Posterior vena cava (tissue), 2 donors: ENCODE measurements at places on chromosomes 11 and 22.

- DNase-seq = no peak
Measured at GRCh38 chr22:18145676-18146388, 4.1 kb upstream of the USP18 start.

DNA sequence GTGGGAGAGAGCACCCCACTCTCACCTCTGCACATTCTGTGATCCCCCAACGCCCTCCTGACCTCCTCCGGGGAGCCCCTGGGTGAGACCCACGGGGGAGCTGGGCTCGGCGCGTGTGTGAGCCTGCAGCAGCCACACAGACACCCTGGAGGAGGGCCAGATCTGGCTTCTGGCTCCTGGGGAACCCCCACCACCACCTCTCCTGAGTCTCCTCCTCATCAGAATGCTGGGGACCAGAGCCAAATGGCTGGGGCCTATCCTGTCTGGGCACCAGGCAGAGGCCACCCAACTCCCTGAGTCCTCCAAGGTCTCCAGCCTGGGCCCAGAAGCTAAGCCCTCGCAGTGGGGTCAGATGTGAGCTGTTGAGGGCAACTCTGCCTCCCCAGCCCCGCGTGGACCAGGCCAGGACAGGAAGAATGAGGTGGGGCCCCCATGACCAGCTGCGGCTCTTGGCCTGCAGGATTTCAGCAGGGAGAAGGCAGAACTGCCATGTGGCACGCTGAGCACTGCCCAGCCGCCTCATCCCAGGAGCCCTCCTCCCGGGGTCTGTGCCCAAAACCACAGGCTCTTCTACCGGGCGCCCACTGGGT, 5.5 kb upstream of the PIM3 start:
- no peak for DNase-seq

DNA sequence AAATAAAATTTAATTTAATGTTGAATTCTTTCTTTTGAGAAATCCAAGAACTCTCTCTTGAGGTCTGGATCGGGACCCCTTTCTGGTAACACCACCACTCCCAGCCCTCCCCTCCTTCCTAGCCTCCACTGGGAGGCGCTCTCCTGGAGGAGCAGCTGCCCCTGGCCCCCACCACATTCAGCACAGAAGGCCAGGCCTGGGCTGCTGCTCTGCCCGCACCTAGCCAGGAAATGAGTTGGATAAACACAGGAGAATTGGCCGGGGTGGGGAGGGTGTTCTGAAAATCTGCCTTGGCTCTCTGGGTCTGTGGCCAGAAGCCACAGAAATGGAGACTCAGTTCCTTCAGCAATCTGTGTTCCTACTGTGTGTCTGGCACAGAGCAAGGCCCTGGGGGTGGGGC, 31.2 kb downstream of the C22orf42 start:
- no peak for DNase-seq

- no peak for DNase-seq
Measured at GRCh38 chr22:28742562-28742962, 723 bp downstream of the HSCB start.

- no peak for DNase-seq
Measured at GRCh38 chr11:115676206-115676605, 172.0 kb upstream of the CADM1 start.

DNA sequence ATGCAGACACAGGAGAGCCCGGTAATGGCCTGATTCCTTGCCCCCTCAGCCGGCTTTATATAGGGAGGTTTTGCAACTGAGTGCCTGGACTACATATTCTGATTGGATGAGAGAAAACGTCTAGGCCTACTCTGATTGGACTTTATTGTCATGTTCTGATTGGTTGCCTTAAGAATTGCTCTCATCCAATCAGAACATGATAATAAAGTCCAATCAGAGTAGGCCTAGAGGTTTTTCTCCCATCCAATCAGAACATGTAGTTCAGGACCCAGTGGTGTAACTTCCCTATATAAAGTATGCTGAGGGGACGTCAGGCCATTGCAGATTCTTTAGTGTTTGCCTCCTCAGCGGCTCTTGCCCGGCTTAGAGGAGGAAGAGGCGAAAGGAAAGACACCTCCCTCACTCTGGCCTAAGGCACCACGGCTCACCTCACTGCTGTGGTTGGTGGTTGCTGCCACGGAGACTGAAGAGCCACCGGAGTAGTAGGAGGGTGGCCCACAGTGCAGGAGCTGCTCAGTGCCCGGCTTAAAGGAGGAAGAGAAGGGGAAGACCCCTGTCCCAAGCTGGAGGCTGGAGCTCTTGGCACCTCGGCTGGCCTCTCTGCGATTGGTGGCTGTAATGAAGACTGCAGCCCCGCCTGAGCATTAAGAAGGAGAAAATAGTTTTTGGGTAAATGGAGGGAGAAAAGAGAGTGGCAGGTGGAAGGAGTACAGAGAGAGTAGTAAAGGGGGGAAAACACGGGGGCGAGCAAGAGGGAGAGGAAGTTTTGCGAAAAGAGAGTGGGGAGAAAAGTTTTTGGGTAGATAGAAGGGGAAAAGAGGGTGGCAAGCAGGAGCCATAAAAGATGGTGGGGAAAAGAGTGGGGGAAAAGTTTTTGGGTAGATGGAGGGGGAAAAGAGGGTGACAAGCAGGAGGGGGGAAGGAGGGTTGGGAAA, 116.7 kb upstream of the SERPIND1 start:
- no peak for DNase-seq

GRCh38 chr11:18650859-18651557, 16.9 kb upstream of the SPTY2D1 start:
- no peak for DNase-seq

GRCh38 chr11:73189723-73190556, 28.1 kb upstream of the P2RY2 start:
- DNase-seq = no peak

DNA sequence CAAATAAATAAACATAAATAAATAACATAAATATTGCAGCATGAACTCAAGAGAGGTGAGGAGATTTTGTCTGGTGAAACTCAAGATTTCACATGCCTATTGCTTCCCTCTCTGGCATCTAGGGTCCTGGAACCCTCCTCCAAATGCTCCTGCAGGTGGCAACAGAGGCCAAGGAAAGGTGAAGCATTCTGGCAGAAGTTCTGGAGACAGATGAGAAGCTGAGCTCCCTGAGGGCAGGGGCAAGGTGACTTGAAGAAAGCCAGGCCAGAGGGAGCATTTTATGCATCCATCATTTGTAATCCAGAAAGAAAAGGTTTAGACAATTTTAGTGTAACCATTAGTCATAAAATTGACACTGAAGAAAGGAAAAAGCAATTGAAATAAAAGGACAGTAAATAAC, 64.9 kb downstream of the ENDOD1 start:
- no peak for DNase-seq

- DNase-seq = peak; percentile 79
Measured at GRCh38 chr11:66371627-66372415, at the start of gene SLC29A2. Gene SLC29A2 (minus strand): TSS chr11:66371760. CDS start chr11:66371591, 169 bp downstream.

DNA sequence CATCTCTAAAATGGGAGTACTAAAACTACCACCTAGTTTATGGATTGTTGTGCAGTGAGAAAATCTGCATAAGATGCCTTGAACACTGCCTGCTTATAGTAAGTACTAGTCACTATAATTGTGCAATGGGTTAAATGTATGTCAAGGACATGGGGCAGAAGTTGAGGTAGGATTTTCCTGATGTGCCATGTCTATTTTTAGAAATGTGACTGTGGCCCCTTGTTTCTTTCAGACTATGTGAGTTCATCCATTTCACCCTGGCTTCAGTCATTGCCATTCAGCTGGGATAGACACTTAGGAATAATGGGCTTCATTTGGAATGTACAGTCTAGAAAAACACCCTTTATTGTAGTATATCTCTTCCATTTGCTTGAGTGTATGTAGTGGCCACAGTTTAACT, 51.4 kb downstream of the BDNF start:
- DNase-seq = no peak

DNA sequence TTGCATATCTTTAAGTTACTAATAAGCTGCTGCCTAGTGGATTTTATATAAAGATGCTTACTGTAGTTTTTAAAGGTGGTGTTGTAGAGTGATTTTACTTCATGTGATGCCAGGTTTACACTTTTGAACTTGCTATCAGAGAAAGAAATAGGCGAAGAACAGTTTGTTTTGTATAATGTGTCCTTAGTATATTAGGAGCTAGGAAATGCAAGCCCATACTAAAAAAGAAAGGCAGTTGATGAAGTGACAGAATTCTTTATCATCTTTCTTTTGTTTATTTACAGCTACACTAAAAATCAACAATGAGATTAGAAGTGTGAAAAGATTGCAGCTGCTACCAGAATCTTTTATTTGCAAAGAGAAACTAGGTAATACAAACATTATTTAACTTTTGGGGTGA, 12.8 kb downstream of the FBXO7 start:
- no peak for DNase-seq

GRCh38 chr11:35005141-35005780, 88.8 kb downstream of the PDHX start:
- DNase-seq = no peak

DNA sequence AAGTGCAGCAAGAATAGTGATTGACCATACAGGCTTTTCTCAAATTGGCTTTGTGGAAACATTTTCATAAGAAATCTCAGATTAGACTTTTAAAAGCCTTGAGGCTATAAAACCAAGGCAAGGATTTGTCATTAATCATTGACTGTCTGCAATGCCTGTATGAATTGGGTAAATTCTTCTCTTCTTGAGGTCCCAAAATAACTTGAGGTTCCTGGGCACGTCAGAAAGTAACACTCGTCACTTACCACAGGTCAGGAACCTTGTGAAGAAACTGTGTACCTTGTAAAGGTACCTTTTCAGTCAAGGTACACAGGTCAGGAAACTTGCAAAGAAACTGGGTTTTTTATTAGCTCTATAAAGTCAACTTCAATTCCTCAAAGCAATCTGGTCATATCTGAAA, 43.3 kb upstream of the SORL1 start:
- no peak for DNase-seq

GRCh38 chr11:81197396-81197795, 1536.3 kb downstream of the FAM181B start:
- DNase-seq = no peak

GRCh38 chr22:44701824-44702478, at the start of gene PRR5:
Gene PRR5 (plus strand): TSS chr22:44702204. CDS start chr22:44702475, 271 bp downstream.
- peak; percentile 92 for DNase-seq

DNA sequence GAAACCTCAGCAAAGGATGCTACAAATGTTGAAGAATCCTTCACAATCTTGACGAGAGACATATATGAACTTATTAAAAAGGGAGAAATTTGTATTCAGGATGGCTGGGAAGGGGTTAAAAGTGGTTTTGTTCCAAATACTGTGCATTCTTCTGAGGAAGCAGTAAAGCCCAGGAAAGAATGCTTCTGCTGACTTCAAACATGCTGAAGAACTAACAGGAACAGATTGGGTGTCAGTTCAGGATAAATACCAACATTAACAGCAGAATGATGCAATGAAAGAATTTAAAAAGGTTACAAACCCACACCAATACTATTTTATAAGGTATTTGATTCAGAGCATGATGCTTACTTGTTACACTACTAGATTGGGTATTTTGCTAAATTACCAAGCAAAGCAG, 33.9 kb downstream of the RAB39A start:
- DNase-seq = no peak

DNA sequence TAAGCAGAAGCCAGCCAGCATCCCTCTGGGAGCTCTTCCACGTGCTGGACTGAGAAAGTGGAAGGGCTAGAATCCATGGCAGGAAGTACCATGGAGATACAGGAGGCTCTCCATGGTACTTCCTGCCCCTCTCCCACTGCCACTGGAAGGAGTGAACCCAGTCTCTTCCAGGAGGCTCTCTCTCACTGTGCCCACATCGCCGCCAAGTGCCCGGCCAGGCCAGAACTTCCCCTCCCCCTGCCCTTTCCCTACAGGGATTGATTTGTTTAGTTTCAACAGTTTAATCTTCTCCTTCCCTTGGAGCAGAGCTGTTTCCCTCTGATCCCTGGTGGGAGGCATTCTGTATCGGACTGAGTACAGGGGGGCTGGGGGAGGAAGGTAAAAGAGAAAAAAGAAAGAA, 133.6 kb downstream of the DSCAML1 start:
- DNase-seq = no peak

- DNase-seq = no peak
Measured at GRCh38 chr11:35152575-35152974, 13.6 kb downstream of the CD44 start.

DNA sequence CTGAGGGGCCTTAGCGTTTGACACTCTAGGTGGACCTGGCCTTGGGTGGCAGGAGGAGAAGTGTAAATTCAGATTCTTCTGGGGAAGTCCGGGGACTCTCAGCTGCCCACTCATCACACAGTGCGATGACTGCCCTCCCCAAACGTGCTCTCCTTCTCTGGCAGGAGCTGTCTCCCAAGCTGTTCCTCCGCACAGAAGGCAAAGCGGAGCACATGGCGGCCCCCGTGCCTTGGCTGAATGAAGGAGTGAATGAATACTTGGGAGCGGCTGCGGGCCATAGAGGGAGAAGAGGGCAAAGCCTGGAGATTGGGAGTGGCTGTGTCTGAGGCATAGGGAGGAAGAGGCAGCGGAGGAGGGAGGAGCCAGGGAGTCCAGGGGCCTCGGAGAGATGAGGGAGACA, 6.9 kb upstream of the NAA40 start:
- DNase-seq = no peak

DNA sequence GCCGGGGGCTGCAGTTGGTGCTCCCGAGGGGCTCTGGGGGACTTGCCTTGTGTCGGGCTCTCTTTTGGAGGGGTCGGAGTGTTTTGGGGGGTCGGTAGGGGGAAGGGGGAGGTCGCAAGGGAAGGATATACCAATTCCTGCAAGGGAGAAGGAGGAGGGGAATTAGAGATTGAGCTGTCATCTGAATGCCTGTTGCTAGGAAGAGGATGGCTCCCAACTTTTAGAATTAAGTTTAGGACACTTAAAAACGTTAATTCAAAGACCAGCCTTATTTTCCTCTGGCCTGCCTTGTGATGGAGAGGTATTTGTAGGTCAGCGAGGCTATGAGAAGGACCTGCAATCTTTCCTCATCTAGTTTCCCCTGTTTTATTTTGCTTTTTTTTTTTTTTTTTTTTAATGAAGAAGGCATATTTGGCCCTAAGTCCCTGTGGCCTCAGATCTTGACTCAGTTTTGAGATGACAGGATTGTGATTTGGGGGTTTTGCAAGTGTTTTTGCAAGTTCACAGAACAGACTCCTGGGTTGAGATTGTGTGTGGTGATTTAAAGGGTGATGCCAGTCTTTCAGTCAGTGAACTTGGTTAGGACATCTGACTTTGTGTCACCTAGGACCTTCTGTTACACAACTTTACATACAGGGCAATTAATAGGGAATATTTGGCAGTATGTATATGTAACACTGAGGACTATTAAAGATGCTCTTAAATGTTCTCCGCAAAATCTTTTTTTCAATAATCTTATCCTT, 672 bp downstream of the TMEM135 start:
- no peak for DNase-seq

DNA sequence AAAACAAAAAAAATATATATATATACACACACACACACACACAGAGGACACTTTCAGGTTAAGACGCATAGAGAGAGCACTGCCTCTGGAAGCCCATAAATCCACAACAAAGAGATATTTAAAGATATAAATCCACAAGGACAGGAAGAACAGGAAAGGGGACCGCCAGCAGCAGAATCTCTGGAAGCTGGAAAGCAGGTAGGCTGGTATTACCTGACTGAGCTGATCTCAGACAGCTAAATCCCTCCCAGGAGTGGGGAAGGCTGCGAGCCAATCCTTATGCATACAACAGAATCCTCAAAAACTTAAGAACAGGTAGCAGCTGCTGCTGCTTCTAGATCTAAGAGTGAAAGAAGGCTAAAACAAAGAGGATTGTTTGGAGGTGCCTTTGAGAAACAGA, 1.8 kb upstream of the MCAT start:
- no peak for DNase-seq

- DNase-seq = no peak
Measured at GRCh38 chr11:121583825-121584224, 131.1 kb upstream of the SORL1-AS1 start.
